ENCODE measurements at places on chromosomes 1 and 21. TPM values are rescaled to one million over a fixed set of nuclear protein-coding genes. Genes with fewer than 3 reads are reported as not detected.

FHAD1 gene
- 0.51 TPM for total RNA-seq

NENF gene
- 72.0 TPM for total RNA-seq

SDC3 gene
- 72.0 TPM for total RNA-seq

MFAP2 gene
- total RNA-seq, result 267 TPM
